Iris pigment epithelial cell (primary cell): ENCODE measurements at places on chromosomes 11 and 22.

- DNase-seq: no peak
These were observed 11.8 kb upstream of the SWAP70 start for GRCh38 chr11:9651899-9652748.

GRCh38 chr11:106063009-106063408, 14.1 kb downstream of the KBTBD3 start:
- no peak for DNase-seq

GRCh38 chr11:75576499-75576918, 14.5 kb downstream of the SERPINH1 start:
- DNase-seq: no peak

DNA sequence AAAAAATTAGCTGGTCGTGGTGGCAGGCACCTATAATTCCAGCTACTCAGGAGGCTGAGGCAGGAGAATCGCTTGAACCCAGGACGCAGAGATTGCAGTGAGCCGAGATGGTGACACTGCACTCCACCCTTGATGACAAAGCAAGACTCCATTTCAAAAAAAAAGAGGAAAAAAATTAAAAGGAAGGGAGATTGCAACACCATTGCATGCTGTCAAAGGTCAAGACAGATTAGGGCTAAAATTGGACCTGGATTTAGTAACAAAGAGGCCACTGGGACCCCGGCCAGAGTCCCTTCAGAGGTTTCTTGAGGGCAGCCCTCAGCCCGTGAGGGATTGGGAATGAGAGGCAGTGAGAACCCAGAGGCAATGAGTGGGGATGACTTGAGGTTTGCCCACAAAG, 8.2 kb upstream of the MAFF start:
- DNase-seq: no peak

DNA sequence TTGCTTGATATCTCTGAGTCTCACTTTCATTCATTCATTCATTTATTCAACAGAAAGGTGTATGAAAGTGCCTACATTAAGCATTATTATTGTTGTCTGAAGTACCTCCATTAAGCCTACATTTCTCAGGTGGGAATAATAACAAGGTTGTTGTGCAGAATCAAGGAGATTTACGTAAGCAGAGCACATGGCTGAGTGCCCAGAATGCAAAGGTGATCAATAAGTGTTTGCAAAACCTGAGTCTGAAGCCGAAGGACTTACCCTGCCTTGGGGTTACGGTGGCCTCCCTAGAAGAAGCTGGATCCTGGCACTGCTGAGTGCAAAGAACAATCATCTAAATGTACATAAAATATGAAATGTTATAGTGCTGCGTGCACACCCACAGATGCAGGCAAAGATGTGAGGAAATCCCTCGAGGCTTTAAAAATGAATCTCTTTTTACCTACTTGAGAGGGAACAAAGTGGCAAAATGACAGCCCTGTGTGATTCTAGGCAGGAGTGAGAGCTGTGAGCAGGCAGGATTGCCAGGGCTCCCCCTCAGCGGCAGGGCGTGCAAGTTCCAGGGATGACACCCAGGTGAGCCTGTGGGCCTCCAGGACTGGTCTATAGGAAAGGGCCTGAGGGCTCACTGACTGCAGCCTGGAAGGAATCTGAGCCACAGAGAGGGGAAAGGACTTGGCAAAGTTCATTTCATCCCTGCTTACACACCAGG, 133.1 kb upstream of the TBCEL start:
- DNase-seq: no peak

DNA sequence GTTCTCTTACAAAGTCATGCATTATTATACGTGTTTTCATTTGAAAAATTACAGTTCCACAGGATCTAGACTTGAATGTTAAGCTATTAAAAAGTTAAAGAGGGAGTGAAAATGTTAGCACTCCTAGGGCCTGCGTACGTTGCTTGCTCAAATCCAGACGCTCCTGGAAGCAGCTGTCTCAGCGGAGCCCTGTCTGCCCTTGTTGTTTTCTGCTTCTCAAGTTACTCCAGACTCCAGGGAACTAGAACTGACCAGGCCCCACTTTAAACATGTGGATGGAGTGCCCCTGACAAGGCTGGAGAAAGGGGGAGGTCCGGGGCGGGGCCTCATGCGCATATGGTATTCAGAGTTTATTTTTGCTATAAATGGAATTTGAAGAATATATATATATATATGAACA, 9.6 kb downstream of the PARVB start:
- peak; percentile 70 for DNase-seq

- DNase-seq: no peak
These were observed 245.2 kb downstream of the NTM start for GRCh38 chr11:131615611-131616010.

- DNase-seq: peak; percentile 92
These were observed 77.5 kb downstream of the BLID start for GRCh38 chr11:122038543-122038942.

GRCh38 chr11:42171046-42171445, 711.6 kb upstream of the LRRC4C start:
- DNase-seq: no peak

- DNase-seq: no peak
These were observed 43.4 kb upstream of the A4GALT start for GRCh38 chr22:42763965-42764480.

DNA sequence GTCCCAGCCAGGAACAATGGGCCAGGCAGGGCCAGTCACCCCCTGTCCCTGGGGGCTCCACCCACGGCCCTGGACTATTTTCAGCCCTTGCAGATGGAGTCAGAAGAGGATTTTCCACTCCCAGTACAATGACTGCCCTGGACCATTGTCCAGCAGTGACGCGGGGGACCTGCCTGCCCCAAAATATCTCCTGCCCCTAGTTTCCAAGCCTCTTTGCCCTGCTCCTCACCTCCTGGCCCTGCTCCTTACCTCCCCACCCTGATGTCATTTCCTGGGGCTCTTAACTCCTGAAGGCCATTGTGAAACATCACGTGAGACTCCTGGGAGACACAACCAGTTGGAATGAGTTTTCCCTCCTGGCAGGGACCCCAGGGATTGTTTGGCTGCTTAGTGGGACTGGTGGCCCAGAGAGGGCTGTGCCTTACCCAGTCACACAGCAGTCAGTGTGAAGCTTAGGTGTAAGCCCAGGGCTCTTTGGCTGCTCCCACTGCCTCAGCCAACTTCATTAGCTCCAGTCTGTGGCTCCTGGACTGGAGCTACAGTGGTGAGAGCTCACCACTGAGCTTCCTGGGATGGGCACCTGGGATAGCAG, 22.2 kb downstream of the P2RY2 start:
- DNase-seq: peak; percentile 47

GRCh38 chr11:105215528-105215927, 76.0 kb upstream of the CARD18 start:
- no peak for DNase-seq

DNA sequence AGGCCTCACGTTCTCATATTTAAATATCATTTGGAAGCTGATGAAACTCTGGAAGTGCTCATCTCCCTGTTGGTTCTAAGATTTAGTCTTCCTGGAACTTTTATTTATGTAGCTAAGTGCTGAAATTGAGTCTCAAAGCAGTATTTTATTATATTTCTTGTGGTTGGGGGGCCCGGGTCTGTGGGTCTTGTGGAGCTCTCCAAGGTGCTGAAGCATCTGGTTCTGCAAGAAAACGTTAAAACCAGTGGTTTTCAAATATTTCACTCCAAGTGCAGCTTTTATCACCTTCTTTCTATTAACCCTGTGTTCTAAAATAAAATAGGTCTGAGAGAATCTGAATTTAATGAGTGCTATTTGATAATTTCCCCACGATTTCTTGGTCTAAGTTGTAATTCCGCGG, 1404.8 kb downstream of the TBC1D22A start:
- DNase-seq: no peak

- no peak for DNase-seq
These were observed 34.1 kb upstream of the PAK1 start for GRCh38 chr11:77508019-77508418.

- peak; percentile 40 for DNase-seq
These were observed 39.4 kb downstream of the SIK3 start for GRCh38 chr11:117058761-117059261.

DNA sequence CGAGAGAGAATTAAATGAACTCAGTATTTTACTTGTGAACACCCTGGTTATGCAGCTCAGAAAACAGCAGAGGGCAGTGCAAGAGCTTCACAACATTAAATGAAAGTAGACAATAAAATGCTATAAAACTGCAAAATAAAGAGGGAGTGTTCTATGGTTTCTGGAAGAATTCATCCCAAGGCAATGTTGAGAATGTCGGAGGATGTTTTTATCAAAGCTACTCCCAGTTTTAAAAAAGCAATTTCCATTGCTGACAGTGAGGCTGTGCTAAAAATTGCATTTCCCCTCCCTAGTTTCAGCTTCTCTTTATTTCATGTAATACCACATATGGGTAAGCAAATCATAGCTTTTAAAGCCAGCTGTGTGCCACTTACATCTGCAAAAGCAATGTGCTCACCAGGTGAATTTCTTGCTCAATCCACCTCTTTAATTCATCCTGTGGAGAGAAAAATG, 296.8 kb downstream of the RAB38 start:
- peak; percentile 60 for DNase-seq
